ENCODE measurements at places on chromosomes 12 and 14.

DNA sequence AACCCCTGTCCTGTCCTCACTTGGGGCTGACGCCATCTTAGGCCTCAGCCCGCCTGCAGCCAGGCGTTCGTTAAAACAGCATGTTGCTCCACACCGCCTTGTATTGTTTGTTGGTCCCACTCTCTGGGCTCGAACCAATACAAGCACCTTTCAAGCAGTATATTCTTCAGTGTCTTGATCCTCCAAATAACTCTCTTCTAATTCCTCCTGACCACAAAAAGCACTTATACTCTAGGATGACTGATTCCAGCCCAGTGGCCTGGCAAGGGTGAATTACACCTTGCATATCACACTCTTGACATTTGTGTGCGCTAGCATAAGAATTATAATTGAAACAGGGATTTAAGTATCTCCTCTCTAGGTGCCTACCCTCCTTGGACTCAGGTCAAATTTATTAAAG, 7.1 kb downstream of the CCER1 start:
- DNase-seq: no peak

GRCh38 chr14:78091361-78091760, 78.8 kb upstream of the NRXN3 start:
- no peak for DNase-seq

DNA sequence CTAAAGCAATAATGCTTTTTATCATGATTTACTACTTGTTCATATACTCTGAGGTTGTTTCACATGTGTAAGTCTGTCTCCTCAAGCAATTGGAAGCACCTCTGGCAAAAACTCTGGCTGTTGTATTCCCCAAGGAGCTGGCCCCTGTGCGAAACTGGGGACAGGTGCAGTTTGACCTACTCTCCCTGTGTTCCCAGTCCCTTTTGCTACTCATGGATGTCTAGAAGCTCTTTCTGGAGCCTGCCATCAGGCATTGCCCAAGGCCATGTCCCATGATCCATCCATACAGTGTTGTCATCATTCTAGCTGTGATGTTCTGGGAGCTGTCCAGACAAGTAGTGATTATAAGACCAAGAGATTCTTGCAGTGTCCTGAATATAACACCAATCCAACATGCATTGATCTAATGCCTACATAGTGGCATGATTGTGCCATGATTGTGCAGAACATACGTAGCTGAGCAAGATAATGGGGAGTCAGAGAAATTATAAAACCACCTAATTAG, 14.9 kb downstream of the AKAP6 start:
- DNase-seq: no peak

DNA sequence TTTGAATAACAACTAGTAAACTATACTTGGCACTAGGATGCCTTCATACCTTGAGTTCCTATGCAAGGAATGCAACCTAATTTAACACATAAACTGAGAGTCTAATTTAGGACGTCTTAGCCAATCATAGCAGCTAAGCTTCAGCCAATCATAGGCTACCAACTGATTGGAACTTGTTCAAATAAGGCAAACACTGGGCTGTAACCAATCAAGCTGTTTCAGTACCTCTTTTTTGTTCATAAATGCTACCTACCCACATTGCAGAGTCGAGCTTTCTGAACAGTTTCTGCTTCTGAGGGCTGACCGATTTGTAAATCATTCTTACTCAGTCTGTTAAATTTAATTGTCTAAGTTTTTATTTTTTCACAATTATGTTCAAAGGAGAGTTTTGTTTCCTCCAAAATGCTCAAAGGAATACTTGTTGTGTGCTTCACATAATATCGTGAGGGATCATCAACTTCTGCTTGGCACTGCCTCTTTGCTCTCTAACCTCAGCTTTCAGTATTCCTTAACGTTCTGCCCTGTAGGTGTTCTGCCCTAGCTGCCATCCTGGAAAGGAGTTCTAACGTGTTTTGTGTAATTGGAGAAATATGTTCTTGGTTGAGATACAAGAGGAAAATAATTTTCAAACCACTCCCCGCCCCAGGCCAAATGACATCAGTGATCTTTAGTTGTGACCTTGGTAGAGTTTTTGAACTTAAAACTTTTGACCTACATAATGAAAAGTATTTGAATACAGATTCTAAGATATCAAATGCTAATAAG, 380.4 kb upstream of the MIS18BP1 start:
- peak; percentile 33 for DNase-seq

GRCh38 chr12:82880442-82880901, 193.8 kb downstream of the TMTC2 start:
- no peak for DNase-seq

DNA sequence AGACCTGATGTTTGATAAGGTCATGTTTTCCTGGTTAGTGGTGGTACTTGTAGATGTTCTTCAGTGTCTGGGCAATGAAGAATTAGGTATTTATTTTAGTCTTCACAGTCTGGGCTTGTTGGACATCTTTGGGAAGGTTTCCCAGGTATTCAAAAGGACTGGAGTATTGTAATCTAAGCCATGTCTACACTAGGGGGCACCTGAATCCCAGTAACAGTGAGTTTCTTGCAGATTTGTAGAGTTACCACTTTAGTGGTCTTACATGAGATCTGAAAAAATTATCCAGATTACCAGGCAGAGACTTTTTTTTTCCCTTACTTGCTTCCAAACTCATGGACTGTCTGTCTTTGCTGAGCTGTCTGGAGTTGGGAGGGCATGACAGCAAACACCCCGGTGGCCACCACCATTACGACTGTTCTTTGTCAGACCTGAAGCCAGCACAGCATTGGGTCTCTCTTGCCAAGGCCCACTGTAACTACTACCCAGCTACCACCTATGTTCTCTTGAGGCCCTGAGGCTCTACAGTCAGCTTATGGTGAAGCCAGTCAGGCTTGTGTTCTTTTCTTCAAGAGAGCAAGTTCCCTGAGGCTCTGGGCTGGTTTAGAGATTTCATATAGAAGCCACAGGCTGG, 820.7 kb upstream of the FBXO33 start:
- no peak for DNase-seq

DNA sequence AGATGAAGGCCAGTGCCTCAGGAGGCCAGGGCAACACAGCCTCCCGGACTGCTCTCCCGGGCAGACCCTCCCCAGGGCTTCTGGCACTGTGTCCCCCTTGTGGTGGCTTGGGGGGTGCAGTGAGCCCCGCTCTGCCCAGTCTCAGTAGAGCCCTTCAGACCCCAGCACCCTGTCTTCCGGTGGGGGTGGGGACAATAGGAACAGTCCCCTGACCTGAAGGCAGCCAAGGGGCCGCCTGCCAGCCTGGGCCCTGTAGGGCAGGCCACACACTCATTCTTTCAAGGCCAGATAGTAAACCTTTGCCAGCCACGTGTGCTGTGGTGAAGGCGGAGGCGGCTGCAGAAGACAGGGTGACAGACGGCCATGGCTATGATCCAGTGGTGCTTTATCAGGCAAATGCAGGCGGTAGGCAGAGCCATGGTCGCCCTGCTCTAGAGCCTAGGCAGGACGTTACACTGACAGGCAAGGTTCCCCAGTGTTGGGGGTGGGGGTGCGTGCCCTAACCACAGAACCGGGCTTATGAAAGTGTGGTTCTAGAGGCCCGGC, 15.0 kb downstream of the ZFYVE21 start:
- no peak for DNase-seq

DNA sequence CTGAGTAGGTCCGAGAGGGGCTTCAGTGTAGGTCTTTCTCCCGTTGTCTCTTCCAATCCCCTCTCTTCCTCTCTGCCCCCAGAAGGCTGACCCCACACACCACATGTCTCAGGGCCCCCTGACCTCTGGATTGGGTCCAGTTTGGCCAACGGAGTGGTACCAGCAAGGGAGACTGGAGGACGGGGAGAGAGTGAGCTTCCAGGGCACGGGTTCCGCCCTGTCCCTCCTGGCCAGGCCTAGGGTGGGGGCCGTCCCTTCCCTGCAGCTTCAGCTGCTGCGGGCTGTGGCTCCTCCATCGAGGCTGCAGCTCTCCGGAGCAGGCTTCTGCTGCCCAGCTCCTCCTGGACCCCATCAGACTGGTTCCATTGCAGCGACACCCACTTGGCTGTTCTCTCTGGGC, 17.4 kb downstream of the FZD10 start:
- no peak for DNase-seq

- no peak for DNase-seq
Measured at GRCh38 chr12:101824831-101825230, 5.9 kb downstream of the GNPTAB start.

DNA sequence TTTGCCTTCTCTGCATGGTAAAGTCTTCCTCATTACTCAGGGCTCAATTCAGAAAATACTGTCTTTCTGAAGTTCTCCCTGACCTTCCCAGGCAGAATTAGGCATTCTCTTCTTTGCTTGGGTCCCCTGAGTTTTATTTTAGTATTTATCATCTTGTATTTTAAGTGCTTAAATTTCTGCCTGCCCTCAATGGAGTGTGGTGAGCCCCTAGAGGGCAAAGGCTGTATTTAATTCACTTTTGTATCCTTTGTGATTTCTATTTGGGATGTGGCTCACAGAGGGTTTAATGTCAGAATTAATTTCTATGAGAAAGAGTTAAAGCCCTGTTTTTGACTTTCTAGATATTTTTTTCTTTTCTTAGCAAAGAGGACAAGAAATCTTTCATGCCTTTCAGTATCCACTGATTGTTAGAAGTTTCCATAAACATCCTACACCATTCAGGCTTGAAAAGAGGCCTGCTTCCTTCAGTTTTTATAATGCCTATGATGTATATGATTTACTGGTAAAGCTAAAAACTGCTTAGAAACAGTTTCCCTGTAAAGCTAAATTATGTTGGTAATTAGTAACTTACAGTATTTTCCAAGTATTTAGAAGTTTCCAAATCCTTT, 55.6 kb upstream of the PTPRB start:
- DNase-seq: no peak

DNA sequence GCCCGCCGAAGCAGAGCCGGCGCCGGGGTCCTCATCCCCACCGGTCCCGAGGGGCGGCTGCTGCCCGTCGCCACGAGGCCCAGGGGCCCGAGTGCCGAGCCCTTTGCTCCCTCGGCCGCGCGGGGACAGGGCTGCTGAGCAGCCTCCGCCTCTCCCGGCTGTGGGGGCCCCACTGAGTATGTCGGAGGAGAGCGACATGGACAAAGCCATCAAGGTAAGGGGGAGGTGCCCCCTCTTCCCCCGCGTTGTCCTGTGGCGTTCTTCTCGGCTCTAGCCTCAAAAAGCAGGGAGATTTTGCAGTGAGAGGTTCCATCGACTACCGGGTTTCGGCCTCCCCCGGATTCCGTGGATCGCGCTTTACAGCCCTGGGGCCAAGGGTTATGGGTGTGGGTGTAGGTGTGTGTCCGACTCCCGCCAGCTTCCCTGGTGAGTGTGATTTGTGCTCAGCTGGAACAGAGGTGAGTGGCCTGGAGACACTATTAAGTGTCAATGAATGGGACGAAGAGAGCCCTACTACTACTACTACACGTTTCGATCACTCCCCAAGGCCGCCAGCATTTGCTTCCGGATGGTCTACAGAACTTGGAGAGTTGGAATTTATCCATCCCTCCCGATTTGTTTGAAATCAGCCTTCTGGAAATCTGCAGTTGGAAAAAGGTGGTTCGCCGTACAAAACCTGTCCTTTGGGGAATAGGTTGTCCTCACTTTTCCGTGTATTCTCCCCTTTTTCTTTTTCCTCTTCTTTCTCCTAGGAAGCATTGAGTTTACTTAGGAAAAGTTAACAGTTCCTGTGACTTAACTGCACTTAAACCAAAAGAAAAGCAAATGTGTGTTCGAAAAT, 748 bp downstream of the MAPKAPK5 start:
- DNase-seq: no peak

- DNase-seq: no peak
Measured at GRCh38 chr14:57999471-57999870, 133.6 kb upstream of the SLC35F4 start.

GRCh38 chr14:61281948-61282275, 774 bp upstream of the TMEM30B start:
- peak; percentile 17 for DNase-seq

DNA sequence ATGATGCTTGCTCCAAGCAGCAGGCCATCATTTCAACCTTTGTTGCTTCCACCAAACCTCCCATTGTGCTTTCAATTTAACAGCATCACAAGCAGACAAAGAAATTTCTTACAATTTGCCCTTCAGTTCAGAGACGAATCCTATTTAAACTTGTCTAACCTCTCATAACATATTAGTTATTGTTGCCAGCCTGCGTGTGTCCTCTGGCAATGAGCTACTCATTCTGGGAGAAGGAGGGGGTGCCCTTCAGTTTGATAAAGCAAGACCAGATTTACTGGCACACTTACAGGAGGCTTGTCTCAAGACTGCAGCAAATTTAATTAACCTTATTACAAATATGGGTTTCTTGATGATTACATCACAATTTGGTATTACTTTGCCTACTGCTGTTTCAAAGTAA, 203.6 kb upstream of the SOX5 start:
- DNase-seq: no peak

DNA sequence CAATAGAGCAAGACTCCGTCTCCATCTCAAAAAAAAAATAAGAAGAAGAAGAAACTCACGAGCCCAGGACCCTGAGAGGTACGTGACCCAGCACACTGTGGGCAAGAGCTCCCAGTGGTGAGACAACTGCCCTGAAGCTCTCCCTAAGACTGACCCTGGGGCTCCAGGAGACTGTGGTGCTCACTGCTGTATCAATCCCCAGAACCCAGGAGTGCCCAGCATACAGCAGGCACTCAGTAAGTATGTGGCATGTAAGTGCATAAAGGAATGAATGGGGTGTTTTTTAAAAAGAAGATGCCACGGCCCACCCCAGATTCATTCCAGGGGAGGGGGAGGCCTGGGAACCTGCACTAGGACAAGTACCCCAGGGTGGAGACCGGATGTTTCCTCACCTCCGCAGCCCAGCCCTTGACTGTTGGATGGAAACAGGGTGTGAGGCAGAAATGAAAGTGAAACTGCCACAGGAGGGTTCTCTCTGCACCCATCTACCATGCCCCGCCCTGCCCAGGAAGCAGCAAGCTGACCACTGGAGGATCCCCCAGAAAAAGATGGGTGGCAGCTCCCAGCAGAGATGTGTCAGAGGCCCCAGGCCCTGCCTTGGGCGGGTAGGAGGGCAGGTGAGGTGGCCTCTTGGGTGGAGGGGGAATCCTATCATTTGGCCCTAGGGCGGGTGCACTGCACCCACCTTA, 12.2 kb downstream of the ITPK1 start:
- DNase-seq: no peak

DNA sequence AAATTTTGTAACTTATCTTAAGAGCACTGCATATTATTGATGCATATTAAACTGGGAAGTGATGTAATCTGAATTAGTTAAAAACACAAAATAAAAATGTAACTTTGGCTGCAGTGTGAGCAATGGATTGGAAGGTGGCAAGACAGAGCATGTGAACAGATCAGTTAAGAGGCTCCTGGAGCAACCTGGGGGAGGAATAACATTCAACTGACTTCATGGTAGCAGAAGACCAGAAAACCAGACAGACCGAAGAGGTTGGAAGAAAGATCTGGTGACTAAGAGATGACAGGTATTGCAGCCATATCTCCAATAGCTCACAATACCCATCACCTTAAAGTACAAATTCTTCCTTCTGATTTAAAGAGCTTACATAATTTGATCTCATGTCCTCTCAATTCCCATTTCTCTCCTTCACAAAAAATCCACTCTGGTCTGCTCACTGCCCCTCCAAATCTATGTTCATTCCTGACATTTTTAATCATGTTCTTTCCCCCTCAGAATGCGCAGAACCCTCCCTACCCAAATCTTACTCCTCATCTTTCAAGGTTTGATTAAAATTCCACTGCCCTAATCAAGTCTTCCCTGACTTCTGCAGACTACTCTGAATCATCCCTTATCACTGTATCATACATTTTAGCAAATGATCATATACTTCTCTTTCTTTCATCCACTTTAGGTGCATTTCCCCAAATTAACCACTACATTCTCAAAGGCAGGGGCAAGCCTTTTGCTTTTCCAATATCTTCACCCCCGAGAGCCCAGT, 51.5 kb downstream of the DUSP16 start:
- DNase-seq: no peak

All from lower leg skin (tissue), 4 donors.